ENCODE measurements at places on chromosomes 4 and X.

DNA sequence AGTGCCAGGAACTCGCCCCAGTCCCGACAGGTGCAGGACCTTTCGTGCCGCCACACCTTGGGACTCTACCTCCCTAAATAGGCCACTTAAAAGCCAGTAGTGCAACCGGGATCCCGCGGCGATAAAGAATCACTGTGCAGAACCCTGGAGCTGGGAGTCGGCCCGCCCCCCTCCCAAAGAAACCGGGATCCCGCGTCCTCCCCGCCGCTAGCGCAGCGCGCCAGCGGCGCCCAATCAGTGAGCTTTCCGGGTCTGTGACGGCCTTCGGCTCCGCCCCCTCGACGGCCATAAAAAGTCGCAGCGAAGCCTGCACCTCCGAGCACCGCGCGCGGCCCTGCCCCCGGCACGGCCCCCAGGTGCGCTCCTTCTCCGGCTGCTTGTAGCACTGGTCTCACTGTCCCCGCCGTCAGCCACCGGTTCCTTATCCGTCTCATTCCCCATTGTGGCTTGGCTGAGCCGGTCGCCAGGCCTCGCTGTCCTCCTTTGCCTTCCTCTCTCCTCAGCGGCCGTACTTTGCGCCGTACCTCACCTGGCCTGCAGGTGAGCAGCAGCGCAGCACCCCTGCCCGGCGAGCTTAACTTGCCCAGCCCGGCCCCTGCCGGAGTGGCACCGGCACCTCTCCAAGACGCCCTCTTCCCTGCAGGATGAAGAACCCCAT lies at the start of gene LRAT:
Gene LRAT (plus strand): TSS at position 318 of the 658 bp plus-strand sequence. CDS start 327 bp downstream, at position 645.
- DNase-seq, result peak; percentile 9

GRCh38 chr4:52037689-52038102 lies 403 bp downstream of the SGCB start:
- no peak for DNase-seq

- no peak for DNase-seq
These were observed 382.9 kb downstream of the RPA4 start for GRCh38 chrX:97266406-97267121.

DNA sequence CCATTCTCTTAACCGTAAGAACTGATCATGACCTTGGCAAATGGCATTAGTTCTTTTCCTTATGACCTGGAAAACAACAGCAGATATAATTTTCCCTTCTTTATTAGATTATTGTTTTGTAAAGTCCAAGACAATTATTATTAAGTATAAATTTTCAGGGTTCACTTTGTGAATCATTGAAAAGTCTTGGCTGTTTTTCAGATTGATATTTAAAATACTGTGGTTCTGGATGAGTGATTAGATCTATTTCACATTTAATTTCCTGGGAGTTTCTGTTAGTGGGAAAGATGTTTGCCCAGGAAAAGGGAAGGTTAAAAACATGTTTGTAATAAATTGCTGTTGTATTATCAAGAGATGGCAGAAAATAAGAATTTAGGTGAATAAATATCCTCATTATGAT lies 194.9 kb downstream of the TLL1 start:
- DNase-seq, result no peak

DNA sequence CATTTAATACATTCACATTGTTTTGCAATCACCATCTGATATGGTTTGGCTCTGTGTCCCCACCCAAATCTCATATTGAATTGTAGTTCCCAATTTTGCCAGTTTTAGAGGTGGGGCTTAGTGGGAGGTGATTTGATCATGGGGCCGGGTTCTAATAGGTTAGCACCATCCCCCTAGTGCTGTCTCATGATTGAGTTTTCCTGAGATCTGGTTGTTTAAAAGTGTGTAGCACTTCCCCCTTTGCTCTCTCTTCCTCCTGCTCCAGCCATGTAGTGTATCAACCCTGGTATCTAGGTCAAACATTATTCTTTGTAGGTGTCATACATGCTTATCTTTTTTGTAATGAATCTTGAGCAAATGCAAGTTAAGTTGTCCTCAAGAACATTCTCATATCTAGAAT lies 83.3 kb upstream of the KIT start:
- no peak for DNase-seq

GRCh38 chrX:57651169-57651919 lies 28.7 kb downstream of the NLRP2B start:
- DNase-seq, result no peak

DNA sequence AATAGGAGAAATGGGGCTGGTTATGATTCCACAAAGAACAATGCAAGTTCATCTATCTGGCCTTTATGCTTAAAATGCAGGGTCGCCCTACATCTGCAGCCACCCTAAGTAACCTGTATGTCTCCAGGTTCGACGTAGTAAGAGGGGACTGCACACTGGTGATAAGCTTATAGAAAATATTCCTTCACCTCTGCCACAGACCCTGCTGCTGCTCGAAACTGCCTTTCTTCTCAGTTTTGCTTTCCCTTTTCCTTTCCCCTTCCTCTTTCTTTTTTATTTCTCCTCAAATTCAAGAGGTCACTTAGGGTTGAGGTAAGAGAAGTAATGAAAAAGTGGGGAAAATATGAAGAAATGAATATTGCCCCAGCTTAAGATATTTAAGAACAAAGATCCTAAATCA lies 123.5 kb downstream of the DCHS2 start:
- DNase-seq, result no peak

GRCh38 chr4:105135785-105136184 lies 10.9 kb upstream of the TET2 start:
- DNase-seq, result no peak

DNA sequence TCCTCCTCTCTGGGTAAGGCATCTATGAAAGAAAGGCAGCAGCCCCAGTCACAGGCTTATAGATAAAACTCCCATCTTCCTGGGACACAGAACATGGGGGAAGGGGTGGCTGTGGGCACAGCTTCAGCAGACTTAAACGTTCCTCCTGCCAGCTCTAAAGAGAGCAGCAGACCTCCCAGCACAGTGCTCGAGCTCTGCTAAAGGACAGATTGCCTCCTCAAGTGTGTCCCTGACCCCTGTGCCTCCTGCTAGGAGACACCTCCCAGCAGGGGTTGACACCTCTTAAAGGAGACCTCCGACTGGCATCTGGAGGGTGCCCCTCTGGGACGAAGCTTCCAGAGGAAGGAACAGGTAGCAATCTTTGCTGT lies 89.9 kb downstream of the EFHC2 start:
- DNase-seq, result no peak

DNA sequence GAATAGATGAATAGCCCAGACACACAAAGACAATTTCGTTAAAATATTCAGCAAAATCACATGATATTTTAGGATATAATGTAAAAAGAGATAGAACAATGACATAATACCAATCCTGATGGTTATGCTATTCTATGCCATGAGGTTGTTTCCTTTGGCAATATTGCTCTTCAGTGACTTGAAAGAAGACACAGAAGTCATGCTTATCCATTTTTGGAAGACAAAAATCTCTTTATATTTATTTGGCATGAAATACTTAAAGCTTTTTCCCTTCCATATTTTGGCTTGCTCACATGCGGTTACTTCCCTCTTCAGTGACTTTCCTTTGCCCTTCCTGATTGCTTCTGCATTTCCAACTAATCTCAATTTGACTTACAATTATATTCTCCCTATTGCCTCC lies 314.8 kb downstream of the IQCM start:
- DNase-seq, result no peak

GRCh38 chr4:109075621-109076020 lies 226.8 kb downstream of the COL25A1 start:
- no peak for DNase-seq

DNA sequence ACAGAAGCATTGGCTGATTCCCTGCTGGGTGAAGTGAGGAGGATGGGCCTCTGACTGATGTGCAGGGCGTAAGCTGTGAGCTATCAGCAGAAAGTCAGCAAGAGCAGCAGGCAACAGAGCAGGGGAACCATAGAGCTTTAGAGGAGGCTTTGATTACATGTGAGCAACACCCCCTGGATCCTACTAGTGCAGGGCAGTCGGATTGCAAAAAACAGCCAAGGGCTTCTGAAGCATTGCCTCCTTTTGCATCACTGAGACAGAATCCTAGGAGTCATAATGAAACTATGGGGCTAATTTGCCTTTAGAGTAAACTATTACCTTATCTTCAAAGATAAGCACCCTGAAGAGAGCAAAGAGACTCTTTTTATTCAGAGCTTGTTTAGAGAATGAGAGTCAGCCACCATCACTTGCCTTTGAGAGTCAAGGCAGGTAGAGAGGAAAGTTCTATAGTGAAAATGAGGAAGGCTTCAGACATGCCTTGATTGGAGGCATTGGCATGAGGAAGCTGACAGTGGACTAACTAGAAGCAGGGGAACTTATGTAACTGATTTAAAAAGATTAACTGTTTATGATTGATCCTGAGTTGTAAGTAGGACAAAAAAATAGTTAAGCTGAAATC lies 420.3 kb downstream of the PDHA2 start:
- no peak for DNase-seq

GRCh38 chr4:825063-825970 lies 612 bp downstream of the CPLX1 start:
- DNase-seq, result no peak

- no peak for DNase-seq
These were observed 81.9 kb upstream of the ATXN3L start for GRCh38 chrX:13401724-13402123.

- no peak for DNase-seq
These were observed 17.5 kb upstream of the SH3KBP1 start for GRCh38 chrX:19904778-19905367.

- no peak for DNase-seq
These were observed 23.3 kb upstream of the SCML2 start for GRCh38 chrX:18377796-18378195.

DNA sequence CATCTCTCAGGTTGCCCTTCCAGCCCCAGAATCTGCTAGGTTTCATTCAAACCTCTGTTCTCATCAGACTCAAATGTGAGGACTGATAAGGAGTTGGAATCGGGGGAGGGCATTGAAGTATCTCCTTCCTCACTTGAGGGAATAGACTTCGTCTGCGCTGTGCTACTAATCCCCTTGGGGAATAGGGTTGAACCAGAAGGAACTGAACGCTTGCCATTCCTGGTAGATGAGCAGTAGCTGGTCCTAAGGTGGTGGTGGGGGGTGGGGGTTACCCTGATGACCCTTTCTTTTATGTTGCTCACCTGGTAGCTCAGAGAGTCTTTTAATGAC lies 692 bp upstream of the SLC9A7 start:
- no peak for DNase-seq

- DNase-seq, result no peak
These were observed 33.8 kb downstream of the LONRF3 start for GRCh38 chrX:119008110-119008744.

DNA sequence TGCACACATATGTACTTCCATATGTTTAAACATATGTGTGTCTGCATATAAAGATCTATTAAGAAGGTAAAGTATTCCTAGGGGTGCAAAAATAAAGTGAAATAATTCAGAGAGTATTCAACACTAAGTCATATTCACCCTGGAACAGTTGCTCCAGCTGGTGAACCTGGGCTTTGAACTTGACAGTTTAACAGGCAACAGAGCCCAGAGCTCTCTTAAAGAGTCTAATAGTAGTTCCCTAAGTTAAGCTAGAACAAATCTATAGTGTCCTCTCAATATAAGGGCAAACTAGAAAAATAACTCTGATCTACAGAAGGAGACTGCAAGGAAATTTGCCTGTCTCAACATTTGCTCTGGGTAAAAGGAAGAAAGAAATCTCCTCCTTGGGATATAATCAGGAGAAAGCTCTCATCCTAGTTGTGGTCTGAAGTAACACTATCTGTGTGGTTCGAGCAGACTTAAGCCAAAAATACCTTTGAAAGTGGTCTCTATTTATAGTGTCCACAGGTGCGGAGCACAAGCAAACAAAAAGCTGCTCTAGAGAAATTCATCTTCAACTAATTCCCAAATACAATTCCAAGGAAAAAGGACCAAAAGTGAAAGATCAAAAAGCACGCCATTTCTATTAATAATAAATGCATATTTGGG lies 29.9 kb downstream of the VEGFC start:
- DNase-seq, result no peak

- no peak for DNase-seq
These were observed 612.2 kb downstream of the IQCM start for GRCh38 chr4:149203256-149204001.

DNA sequence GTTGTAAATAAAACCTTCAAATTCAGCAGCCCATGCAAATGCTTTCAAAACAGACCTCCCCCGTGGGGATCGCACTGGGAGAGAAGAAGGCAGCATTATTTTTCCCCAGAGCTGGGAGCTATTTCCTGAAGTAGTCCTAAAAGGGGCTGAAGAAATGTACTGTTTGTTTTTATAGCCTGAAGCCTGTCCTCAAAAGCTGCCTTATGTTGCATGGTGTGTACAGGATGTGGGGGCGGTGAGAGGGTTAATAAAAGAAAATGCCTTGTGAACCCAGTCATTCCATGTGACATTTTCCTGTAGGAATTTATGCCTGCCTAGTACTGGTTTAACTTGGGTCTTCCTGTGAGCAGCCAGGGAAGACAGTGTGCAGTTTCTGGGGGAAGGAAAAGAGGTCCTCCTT lies 144.1 kb downstream of the SOWAHB start:
- no peak for DNase-seq

GRCh38 chr4:6641164-6641970 lies 882 bp downstream of the MRFAP1 start:
- DNase-seq, result no peak

DNA sequence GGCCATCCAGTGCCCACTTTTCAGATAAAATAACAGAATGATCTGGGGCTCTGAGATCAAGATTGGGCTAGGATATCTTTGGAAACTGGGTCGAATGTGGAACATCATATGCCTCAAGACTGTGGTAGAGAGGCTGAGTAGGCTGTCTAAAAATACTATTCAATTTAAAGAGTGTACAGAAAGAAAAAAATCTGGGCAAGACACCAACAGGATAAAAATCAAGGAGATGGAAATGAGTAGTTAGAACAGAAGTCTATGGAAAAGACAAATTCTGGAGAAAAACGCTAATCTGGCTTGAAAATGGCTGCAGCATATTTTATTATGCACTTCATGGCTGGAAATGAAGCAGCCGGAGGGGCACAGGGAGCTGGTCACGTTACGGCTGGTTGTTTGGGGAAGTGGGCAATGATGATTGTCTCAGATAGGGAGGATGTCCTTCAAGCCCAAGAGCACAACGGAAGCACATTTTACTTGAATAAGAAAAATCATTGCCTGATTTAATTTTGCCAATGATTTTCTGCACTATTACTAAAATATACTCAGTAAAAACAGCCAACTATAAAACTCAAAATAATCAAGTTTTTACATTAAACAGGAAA lies 27.1 kb upstream of the MAPK10 start:
- no peak for DNase-seq

- no peak for DNase-seq
These were observed 516 bp upstream of the COX18 start for GRCh38 chr4:73070074-73070390.

- DNase-seq, result no peak
These were observed 84.6 kb downstream of the THOC2 start for GRCh38 chrX:123648028-123648810.

- no peak for DNase-seq
These were observed 38.4 kb downstream of the TMEM271 start for GRCh38 chr4:537436-538264.
